ENCODE measurements at places on chromosomes 2 and 18. TPM values are rescaled to one million over a fixed set of nuclear protein-coding genes. Genes with fewer than 3 reads are reported as not detected.

The CPO gene
- 0.32 TPM for total RNA-seq

The RPIA gene
- total RNA-seq = 43.3 TPM

- DNase-seq = no peak
These were observed 75.8 kb downstream of the ASAP2 start for GRCh38 chr2:9282128-9283112.

The RALB gene
- 42.8 TPM for total RNA-seq

GRCh38 chr18:45774065-45774521 is 50.1 kb downstream of the SLC14A1 start:
- no peak for DNase-seq

The PROC gene
- not detected for total RNA-seq

The CXCR2 gene
- 0.15 TPM for total RNA-seq

The DAW1 gene
- total RNA-seq = 0.20 TPM

- DNase-seq = no peak
These were observed 37.0 kb downstream of the MAL start for GRCh38 chr2:95062242-95063085.
